Stimulated activated CD4-positive, alpha-beta T cell treated with anti-CD3 and anti-CD28 coated beads, TNF-alpha, amount 100 ng/mL, for 48 hours (primary cell): ENCODE measurements at places on chromosomes 13 and 19.

GRCh38 chr13:109376936-109377335 is 409.4 kb downstream of the IRS2 start:
- no peak for DNase-seq

DNA sequence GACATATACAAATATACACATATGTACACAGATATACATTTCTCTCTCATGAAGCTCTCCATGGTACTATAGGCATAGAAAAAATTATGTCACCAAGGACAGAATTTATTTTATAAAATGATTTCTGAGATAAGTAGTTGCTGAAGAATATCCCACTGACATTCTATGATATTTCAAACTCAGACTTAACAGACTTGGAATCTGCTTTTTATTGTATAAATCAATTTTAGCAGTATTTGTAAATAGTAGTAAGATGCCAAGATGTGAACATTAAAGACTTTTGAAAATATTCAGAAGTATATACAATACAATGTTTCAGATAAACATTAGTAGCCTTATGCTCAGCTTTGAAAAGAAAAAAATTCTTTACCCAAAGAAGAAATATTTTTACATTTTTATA is 107.4 kb upstream of the ARGLU1 start:
- DNase-seq: no peak

DNA sequence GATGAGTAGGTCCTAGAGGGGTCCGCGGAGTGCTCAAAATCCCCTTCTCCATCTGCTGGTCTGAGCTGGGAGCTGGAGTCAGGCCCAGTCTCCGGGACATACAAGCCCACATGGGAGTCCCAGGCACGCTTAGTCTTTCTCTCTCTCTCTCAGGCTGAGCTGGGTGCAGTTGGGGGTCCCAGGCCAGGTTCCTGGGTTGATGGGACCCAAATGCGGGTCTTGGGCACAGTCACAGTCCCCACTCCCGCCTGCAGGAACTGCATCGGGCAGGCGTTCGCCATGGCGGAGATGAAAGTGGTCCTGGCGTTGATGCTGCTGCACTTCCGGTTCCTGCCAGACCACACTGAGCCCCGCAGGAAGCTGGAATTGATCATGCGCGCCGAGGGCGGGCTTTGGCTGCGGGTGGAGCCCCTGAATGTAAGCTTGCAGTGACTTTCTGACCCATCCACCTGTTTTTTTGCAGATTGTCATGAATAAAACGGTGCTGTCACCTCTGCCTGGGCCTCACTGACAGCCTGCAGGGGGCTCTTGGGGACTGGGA is 23.8 kb downstream of the CYP4F12 start:
- no peak for DNase-seq

GRCh38 chr13:76383676-76384461 is 502.3 kb downstream of the KCTD12 start:
- DNase-seq: no peak

- DNase-seq: no peak
Measured at GRCh38 chr13:114146629-114147028, 14.2 kb upstream of the RASA3 start.

- no peak for DNase-seq
Measured at GRCh38 chr13:109778102-109778542, 8.3 kb downstream of the IRS2 start.

GRCh38 chr13:101452519-101453485 is at the start of gene ITGBL1:
Gene ITGBL1, plus strand, starts transcription at chr13:101452675. Its CDS starts 159 bp downstream, at chr13:101452834.
- no peak for DNase-seq

DNA sequence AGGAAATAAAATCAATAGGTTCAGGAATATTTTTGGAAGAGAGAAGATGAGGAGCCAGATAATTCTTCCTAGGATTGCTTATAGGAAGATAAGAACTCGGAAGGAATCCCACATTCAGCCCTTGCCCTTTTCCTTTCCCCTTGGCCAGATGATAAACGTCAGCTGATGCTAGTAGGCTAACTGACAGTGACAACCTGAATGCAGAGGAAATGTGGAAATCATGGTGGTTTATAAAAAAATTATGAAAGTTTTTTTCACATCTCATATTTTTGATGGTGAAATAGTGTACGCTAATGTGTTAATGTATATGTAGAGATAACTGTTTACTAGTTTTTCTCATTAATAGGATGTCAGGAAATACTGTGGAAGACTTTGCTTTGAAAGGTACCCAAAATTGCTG is 56.9 kb downstream of the EDNRB start:
- DNase-seq: no peak

DNA sequence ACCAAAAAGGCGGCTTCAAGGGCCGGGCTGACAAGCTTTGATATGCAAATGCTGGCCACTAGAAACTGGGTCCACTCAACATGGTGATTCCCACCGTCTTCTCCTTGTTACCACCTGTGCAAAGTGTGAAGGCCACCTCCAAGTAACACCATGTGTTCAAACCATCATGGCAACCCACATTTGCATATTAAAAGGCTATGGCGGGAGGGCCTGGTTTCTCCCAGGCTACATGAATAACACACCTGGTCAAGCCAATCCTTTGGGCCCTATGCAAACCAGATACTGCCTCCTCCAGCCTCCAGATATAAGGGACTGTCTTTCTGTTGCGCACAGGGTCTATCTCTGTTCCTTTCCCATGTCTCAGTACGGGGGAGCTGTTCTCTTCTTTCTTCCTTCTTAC is 36.6 kb upstream of the ZSCAN5A start:
- no peak for DNase-seq

DNA sequence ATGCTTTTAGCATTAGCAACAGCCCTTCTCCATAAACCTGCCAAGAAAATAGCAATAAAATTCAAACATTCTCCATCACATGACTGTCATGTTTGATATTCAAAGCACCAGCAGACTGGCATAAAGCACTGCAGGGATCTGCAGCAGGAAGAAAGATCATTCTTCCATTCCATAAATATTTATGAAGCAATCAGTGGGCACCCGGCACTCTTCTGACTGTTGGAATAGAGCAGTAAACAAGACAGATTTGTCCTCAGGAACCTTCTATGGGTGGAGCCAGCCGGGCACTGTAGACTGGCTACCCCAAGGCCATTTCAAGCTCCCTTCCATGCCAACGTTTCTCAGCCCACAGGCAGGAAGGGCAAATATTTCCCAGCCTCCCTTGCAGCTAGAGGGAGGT is 25.5 kb downstream of the PLA2G4C start:
- no peak for DNase-seq

- DNase-seq: no peak
Measured at GRCh38 chr19:5115771-5116202, 146.9 kb downstream of the KDM4B start.

- DNase-seq: no peak
Measured at GRCh38 chr13:21676611-21677021, 5.7 kb downstream of the FGF9 start.

GRCh38 chr19:55676383-55676782 is 1.4 kb downstream of the EPN1 start:
- DNase-seq: no peak

- DNase-seq: no peak
Measured at GRCh38 chr13:44229371-44230030, 144.1 kb upstream of the SERP2 start.

- DNase-seq: no peak
Measured at GRCh38 chr13:114256547-114256946, 21.9 kb downstream of the CDC16 start.

- no peak for DNase-seq
Measured at GRCh38 chr13:31761951-31762350, 22.6 kb downstream of the RXFP2 start.

DNA sequence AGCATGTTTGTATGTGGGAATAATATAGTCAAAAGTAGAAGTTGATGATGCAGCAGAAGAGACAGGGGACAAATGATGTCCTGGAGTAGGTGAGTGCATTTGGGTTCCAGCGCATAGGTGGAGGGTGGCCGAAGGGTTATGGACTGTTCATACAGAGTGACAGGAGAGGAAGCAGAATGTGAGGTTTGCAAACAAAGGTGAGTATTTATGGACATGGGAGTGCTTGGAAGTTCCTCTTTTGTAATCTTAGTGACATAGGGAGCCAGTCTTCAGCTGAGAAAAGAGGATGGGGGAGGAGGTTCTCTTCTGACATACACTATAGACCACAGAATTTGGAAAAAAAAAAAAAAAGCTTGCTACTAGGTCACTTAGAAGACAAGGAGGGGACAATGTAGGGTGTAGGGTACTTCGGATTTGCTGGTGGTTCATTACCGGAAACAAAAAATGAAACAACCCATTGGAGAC is 331.6 kb downstream of the DLEU7 start:
- DNase-seq: no peak

GRCh38 chr13:29852472-29853054 is 2.1 kb upstream of the UBL3 start:
- no peak for DNase-seq

- DNase-seq: no peak
Measured at GRCh38 chr13:108214441-108215271, 680 bp downstream of the LIG4 start.

DNA sequence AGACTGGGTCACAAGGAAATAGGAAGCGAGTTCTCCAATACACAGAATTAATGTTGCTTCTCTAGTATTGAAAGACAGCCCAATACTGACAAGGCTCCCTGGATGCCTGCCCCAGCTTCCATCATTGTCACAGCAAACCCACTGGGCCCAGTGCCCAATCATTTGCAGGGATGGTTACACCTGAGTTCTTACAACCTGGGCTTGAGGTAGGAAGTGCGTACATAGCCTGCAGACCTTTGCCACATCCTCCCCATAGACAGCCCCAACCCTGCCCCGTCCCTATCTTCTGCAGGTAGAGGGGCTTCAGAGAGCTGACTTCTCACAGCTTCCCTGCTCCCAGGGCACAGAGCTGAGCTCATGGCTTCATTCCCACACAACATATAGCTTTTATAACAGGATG is 108.1 kb upstream of the UBL3 start:
- DNase-seq: no peak

DNA sequence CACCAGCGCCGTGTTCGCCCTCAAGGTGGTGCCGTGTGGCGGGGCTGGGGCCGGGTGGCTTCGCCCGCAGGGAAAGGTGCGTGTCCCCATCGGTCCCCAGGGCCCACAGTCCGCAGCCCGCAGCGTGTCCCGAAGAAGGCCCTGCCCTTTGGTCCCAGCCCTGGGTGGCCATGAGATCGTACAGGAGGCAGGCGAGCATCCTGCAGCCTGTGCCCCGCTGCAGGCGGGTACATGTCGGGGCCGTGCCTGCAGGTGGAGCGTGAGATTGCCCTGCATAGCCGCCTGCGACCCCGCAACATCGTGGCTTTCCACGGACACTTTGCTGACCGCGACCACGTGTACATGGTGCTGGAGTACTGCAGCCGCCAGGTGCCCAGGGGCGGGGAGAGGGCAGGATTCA is 1.5 kb downstream of the PLK5 start:
- DNase-seq: no peak

- no peak for DNase-seq
Measured at GRCh38 chr19:55036058-55036457, 2.0 kb downstream of the GP6 start.

GRCh38 chr13:29501674-29502073 is 93.8 kb downstream of the SLC7A1 start:
- no peak for DNase-seq

DNA sequence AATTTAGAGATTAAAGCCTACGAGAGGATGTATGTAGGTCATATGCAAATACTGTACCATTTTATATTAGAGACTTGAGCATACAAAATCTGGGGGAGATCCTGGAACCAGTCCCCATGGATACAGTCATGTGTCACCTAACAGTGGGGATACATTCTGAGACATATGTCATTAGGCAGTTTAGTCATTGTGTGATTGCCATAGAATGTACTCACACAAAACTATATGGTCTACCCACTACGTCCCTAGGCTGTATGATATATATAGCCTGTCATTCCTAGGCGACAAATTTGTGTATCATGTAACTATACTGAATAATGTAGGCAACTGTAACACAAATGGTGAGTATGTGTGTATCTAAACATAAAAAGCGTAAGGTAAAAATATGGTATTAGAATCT is 62.8 kb downstream of the WDFY2 start:
- DNase-seq: no peak

DNA sequence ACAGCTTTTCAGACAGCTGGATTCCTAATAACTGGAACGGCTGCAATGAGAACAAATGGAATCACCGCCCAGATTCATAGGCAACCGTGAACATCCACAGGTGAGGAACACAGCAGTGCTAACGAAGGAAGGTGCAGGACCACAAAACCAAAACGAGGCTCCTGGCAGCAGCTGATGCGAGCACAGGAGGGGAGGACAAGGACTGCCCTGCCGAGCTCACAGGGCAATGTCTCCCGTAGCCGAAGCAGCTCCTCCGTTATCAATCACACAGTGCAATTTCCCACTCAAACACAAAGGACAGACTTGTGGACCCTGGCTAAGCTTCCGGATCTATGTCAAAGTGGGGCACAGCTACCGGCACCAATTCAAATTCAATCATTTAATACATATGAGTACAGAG is 70.6 kb downstream of the STK24 start:
- no peak for DNase-seq

DNA sequence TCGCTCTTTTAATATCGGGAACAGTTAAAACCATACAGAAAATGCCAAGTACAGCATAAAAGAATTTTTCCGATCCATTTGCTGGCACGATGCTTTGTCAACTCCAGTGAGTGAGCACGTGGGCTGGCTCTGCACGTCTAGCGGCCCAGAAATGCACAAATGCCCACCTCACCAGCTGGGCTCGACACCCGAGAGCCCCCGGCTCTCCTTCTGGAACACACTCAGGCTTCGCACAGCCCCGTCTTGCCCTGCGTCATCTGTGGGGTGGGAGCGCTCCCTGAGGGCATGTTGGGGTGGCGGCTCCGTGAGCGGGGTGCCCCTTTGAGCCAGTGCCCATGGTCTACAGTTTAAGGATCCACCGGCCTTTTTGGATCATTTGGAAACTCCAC is 24.5 kb downstream of the ATP4B start:
- no peak for DNase-seq

DNA sequence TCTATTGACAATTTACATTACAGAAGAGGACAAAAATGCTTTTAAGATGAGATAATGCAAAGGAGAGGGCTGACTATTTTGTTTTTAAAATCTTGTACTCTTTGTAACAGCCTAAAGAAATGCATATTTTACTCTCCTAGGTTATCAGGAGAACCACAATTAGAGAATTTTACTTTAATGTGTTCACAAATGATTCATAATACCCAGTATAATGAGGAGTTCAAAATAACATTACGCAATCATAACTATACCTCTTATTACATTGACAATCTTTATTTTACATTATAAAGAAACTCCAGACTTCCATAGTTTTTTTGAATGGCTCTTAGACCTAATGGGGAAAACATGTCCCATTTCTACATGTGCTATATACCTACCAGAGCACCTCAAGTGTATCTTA is 1089.7 kb downstream of the PCDH17 start:
- DNase-seq: no peak
